Panc1 (cell line): ENCODE measurements at places on chromosomes 5 and 9.

GRCh38 chr9:24044576-24044975 is 218.5 kb upstream of the ELAVL2 start:
- no peak for DNase-seq

- no peak for DNase-seq
Observed at GRCh38 chr5:17879276-17879675, 245.0 kb downstream of the TAF11L14 start.

- no peak for DNase-seq
Observed at GRCh38 chr5:57817001-57817453, 334.4 kb upstream of the ACTBL2 start.

DNA sequence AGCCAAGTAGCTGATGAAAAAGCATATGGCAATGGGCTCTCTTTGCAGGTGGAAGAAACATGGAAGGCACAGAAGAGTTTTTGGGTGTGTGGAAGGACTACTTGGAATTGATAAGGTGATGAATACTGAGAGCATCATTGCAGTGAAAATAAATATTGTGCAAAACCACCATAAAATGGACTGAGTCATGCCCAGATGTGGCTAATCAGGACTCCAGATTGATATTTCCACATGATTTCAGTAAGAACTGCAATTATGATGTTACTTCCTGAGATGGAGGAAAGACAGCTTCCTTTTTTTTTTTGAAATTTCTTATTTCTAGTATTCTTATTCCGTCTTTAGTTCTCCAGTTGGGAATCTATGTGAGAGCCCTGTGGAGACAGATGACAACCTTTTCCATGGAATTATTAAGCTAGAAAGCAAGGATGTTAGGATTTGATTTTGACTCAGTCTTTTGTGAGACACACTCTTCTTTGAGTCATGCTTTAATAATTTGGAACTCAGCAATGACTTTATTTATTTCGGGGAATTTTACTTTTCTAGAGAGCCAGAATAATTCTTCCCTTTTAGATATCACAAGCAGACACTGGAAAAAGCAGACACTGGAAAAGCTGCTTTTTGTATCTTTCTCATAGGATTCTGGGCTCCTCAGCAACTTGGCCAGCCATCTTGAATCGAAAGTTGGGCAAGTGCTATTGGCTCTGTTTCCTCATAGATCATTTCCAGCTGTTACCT is 94.2 kb upstream of the VCAN start:
- no peak for DNase-seq

DNA sequence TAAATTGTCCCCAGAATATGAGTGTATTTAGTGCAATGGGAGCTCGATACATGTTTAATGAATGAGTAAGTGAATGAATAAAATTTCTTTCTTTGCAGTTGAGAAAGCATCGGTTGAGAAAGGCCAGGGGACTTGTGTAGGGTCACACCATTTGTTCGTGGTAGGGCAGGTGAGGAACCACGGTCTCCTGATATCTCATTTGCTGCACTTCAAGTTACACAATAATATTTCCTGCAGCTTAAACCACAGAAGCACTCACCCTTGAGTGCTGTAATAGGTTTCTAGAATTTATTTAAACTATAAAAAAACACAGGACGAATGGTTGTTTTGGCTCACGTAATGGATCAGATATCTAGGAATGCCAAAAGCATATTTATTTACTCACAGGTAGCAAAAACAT is 429.8 kb downstream of the SPATA31D1 start:
- no peak for DNase-seq

- DNase-seq = no peak
Observed at GRCh38 chr9:101381833-101382342, 2.9 kb downstream of the BAAT start.

DNA sequence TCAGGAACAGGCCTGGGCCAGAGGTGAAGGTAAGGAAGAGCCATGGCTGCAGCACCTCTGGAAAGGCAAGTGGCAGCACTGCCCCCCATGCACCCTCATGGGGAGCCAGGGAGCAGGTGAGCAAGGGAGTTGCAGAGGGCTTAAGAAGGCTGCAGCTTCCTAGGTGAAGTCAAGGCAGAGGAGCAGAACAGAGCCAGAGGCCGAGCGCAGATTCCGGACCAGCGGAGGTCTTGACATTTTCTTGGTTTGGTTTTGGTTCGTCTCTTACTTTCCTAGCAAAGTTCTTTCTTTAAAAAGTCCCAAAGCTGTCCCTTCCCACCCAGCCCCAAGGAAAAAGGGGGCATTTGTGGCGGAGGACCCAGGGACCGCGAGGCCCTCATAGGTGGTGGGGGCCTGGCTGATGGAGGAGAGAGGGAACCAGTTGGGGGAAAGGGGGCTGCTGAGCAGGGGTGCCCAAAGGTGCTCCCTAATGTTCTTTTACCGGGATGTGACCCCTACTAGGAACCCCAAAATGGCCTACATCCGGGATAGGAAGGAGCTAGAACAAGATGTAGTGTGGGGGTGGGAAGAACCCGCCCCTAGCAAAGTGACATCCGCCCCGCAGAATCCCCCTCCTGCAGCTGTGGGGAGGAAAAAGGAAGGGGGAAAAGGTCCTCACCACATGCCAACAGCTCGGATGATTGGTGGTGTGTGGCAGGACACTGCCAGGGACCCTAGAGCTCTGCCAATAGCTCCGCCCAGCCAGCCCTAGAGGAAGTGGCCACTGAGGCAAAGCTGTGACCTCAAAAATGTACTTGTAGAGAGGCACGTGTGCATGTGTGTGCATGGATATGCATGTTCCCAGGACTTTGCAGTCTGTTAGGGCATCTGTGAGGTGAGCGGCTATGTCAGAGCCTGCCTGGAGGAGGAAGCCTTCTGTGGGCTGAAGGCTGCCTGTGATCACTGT is 914 bp upstream of the CD72 start:
- no peak for DNase-seq

DNA sequence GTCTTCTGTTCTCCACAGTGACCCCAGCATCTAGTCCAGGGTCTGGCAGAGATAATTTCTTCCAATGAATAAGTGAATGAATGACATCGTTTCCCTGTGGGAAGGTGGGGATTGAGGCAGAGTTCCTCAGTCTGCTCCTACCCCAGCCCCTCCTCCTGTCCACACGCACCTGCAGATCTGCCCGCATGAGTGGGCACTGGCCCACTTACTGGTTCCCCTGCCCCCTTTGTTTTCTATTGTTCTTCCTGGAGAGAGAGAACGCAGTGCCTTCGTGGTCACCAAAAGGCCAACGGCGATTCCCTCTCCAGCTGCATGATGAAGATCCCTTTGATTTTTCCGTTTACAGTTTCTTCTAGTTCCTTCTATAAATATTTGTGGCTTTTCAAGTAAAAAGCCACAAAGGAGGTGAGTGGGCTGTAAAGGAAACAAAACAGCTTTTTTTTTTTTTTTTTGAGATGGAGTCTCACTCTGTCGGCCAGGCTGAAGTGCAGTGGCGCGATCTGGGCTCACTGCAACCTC is 5.8 kb upstream of the FPGS start:
- no peak for DNase-seq

DNA sequence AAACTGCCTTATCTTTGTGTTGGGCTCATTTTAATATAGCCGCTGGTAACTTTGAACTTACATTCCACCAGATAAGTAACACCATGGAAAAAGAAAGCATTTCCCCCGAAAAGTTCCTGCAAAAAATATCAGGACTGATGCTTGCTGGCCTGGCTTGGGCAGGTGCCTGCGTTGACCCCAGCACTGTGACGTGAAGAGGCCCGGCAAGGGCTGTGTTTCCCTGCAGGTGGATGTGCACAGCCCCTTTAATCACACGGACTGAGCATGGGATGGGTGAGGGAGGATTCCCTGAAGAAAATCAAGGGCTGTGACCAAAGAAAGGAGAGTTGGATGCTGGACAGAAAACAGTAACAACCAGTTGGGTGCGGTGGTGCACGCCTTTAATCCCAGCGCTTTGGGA is 138.2 kb downstream of the NSG2 start:
- no peak for DNase-seq

- DNase-seq = no peak
Observed at GRCh38 chr9:136052472-136052880, 42.6 kb downstream of the NACC2 start.

GRCh38 chr5:150438873-150439546 is 10.5 kb downstream of the RPS14 start:
- no peak for DNase-seq

- no peak for DNase-seq
Observed at GRCh38 chr9:99072040-99072394, 32.9 kb upstream of the TGFBR1 start.

- no peak for DNase-seq
Observed at GRCh38 chr9:92181296-92181695, 66.1 kb upstream of the SPTLC1 start.

- DNase-seq = no peak
Observed at GRCh38 chr9:124659099-124659659, 111.9 kb downstream of the NR6A1 start.

DNA sequence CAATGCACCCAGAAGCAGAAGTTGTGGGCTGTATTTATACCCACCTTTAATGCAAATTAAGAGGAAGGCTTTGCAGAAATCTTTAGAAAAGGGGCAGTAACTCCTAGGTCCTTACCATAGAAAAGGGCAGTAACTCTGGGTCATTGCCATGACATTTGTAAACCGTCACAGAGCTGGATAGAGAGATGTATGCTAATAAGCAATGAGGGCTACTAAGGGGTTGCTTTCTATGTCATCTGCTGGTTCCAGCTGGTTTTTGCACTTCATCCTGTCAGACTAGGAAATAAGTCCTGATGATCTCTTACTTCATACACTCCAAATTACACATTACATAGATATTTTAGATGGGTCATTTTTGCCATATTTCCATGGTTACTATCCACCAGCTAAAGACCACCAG is 299.1 kb upstream of the TYRP1 start:
- DNase-seq = no peak

DNA sequence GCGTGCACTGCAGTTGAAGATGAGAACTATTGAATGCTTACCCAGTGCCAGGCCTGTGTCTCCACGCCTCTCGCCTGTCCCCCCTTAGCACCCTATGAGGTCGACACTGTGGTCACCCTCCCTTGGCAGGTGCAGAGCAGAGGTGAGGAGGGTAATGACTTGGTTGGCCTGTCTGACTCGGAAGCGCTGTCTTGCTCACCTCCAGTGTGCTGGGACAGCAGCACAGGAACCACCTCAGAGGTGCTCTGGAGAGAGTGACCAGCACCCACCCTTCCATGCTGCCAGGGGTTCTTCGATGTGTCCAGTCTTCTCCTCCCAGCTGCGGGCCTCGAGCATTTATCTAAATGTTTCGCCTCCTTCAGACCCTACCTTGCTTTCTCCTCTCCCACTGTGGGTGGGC is 178.3 kb upstream of the IRX2 start:
- no peak for DNase-seq
